ENCODE measurements at places on chromosomes 3 and 15.

- peak; percentile 12 for DNase-seq
These were observed 48.1 kb upstream of the USP3 start for GRCh38 chr15:63456258-63456657.

GRCh38 chr3:54681706-54682105, 246.2 kb downstream of the LRTM1 start:
- DNase-seq: no peak

DNA sequence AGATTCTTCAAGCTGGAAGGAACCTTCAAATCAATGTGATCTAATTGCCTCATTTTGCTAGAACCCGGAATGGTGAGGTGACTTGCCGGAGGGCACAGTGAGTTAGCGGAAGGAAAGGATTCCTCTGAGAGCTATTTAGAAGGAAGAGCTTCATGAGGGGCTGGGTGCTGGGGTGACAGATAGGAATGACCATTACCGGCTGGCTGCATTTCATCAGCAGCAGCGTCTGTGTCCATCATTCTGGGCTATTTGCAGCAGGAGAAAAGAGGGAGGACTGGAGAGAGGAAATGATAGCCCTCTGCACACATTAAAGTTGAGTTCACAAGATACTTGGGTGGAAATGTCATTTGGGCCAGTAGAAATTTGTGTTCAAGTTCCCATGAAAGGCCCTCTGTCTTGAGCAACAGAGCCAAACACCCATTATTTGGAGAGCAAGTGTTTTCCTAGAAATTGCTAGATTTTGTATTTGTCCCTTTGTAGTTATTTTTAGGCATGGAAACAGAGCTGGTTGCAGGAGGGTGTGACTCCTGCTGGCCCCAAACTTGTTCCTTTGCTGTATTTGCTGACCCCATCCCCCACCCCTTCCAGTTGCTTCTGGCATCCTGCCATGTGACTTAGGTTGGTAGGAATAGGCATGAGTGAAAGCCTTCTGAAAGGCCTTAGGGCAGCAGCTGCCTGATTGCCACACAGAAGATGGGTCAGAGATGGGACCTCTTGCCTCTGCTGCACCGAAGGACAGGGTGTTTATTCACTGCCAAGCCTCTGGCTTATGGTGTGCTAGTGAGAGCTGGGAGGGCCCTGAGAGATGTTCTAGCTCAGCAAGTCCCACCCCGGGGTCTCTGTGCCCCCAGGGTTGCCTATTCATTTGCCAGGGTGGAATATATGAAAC, 87.5 kb upstream of the PLXNA1 start:
- peak; percentile 60 for DNase-seq

- DNase-seq: no peak
These were observed 215.5 kb downstream of the NR1D2 start for GRCh38 chr3:24160424-24161095.

DNA sequence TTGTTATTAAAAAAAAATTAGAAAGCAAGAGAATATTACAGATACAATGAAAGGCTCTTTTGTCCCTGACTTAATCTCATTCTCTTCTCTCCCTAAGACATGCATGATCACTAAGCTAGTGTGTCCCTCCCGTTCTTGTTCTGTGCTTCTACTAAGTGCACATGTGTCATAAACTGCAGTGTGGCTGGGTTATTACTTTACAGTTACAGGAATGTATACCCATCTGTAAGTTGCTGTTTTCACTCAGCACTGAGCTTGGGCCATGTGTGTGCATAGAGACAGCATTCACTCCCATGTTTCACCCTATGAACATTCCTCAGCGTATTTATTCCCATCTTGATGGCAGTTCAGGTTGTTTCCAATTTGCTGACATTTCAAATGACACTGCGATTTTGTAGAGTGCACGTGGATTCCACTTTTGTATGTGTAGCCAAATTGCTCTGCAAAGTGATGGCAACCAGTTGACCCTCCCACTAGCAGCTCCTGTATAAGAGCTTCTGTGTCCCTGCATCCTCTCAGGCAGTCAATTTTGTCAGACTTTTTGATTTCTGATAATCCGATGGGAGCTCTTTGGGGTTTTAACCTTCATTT, 145.8 kb upstream of the UBE2E1 start:
- DNase-seq: peak; percentile 20

- no peak for DNase-seq
These were observed 25.4 kb downstream of the CYP19A1 start for GRCh38 chr15:51313074-51313393.

DNA sequence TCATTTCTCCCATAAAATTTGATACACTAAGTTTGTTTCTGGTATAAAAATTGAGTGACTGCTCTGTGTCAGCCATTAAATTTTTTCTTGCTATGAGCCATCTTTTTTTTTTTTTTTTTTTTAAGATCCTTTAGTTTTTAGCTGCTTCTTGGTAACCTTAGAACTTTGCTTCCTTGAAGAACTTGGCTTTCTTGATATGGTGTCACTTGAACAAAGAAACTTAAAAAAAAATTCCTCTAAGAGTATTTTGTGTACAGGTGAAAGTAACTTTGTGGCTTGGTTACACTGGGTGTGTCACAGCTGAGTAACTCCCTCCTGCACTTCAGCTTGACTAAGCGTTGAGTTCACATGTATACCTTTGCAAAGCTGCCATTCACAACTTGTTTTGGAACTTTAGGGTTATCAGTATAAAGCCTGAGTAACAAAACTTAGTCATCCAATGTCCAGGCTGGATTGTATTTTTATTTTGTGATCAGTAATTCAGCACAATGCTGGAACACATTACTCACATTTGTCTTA, 6.5 kb downstream of the CHD2 start:
- DNase-seq: peak; percentile 54

GRCh38 chr3:169362301-169362700, 301.2 kb downstream of the MECOM start:
- DNase-seq: no peak

- DNase-seq: no peak
These were observed 844 bp upstream of the UQCC5 start for GRCh38 chr3:52535411-52536111.

DNA sequence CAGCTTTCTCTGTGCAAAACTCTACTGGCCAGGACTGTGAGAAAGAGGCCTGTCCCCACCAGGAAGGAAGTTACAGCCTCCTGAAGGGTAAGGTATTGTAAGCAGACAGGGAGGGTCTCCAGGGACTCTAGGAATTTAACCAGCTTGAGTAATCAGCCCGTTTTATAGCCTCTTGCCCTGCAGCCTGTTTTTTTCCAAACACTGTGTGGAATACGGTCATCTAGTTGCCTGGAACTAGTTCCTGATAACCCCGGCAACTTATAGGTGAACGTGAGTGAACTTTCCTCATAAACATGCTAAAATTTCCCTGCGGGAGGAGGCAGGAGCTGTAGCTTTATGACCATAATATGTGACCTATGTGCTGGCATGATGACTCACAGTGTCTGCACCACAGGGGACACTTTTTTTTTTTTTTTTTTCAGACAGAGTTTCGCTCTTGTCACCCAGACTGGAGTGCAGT, 60.1 kb upstream of the DAZL start:
- no peak for DNase-seq

DNA sequence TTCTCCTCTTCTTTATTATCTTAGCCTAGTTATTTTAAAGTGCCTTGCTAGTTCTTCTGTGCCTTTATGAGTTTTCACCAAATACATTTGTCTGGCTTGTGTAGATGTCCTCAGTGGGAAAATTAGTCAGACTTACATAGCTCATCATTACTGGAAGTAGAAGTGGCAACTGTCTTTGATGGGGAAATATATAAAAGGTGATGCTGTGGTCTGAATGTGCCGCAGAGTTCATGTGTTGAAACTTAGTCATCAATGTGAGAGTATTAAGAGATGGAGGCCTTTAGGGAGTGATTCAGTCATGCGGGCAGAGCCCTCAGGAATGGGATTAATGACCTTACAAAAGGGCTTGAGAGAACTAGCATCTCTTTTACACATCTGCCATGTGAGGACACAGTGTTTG, 6.4 kb upstream of the ERICH6 start:
- DNase-seq: no peak

DNA sequence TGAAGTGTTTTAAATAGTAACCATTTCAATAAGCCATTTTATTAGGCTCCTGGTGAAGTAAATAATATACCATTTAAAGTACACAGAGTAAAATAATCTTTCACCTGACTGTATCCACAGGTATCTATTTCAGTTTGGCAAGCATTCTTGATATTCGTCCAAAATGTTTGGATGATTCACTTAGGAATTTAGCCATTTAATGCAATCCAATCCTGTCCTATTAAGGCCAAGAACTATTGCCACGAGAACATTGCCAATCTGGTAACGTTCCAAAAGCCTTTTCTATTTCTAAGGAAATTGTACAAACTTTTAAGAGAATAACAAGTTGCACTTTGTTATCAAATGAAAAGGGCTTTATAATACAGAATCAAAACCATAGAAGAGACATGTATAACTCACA, 209.8 kb upstream of the THRB start:
- DNase-seq: no peak

- DNase-seq: no peak
These were observed 1.0 kb upstream of the CEP70 start for GRCh38 chr3:138594935-138595610.

DNA sequence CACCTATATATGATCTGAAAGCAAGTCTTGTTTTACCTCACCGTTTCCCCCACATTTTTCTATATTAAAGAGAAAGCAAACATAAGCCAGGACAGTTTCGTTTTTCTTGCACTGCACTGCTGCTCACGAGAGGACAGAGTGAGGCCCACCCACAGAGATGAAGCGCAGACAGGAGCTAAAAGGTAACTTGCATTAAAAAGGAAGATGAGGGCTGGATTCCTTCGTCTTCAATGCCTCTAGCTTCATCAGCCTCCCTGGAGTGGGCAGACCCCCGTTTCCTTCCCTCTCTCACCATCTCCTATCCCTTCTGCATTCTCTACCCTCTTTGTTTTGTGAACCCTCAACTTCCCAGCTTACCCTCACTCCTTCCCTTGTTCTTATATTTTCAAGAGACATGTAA, 18.9 kb downstream of the SUMF1 start:
- DNase-seq: no peak

- peak; percentile 98 for DNase-seq
These were observed 392.0 kb upstream of the RORA start for GRCh38 chr15:61621146-61621545.

DNA sequence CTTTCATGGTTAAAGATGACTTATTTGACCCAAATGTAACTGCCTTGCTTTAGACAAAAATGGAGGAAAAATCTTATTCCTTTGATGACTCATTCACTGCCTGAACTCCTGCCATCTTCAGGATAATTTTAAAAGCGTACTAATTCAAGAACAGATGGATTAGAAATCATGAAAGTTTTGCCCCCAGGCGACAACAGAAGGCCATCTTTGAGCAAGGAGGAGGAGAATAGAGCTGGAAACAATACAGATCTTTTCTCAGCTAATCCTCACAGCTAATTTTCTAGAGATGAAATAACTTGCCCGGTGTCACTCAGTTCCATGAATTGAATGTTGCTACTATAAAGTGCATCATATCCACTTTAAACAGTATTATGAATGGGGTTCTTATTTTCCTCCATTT, 324.7 kb upstream of the RARB start:
- no peak for DNase-seq

- DNase-seq: no peak
These were observed 794.7 kb upstream of the GBE1 start for GRCh38 chr3:82556113-82556512.

GRCh38 chr15:90001683-90002427, 731 bp downstream of the ZNF710 start:
- DNase-seq: peak; percentile 55

DNA sequence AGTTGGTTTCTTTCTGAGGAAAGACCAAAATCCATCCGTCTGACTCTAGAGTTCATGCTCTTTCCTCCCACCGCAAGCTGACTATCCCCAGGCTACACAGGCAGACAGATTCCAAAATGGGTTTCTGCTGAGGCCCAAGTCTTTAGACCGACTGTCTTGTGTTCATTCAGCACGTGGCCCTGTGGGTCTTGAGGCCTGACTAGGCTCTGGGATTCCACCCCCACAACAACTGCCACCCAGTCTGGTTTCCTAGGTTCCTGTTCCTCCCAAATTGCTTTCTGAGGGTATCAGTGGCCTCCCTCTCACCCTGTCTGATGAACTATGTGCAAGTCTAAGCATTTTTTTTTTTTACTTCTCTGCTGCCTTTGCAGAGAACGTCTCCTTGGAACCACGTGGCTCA, 67.7 kb downstream of the CYP19A1 start:
- peak; percentile 7 for DNase-seq

GRCh38 chr15:34993877-34994276, 5.8 kb upstream of the ZNF770 start:
- no peak for DNase-seq

DNA sequence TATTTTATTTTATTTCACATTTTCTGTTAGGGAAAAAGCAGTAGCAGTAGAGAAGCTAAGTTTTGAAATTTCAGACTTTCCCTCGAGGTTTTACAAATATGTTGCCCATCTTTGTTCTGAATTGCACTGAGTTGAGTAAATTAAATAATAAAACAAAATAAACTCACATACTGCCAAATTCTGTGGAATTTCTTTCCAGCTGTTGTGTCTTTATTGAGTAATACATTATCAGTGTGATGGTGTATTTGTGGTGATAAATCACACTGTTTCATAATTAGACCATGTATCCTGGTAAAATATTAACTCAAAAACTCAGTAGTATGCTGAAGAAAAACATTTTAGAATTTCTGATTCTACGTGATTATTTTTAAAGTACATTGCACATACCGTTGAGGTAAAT, 592.1 kb downstream of the SI start:
- DNase-seq: no peak

- peak; percentile 94 for DNase-seq
These were observed 86.3 kb downstream of the TMEM108 start for GRCh38 chr3:133124511-133124910.

GRCh38 chr15:58758141-58758540, 8.6 kb upstream of the ADAM10 start:
- DNase-seq: peak; percentile 68

DNA sequence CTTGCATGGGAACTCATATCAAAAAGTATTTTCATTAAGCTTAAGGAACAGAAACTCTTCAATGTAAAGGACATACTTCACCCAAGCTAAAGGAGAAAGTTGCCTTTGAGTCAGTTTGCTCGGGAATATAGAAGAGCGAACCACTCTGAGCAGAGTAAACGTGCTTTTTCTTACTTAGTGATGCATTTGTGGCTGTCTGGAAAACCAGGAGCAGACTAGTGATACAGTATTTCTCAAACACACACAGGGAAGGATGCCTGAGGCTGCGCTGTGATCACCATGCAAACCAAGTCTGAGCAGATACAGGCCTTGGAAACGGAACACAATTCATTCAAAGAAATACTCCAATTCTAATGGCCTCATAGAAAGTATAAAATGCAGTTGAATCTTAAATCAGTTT, 121.0 kb upstream of the CDIN1 start:
- DNase-seq: no peak

DNA sequence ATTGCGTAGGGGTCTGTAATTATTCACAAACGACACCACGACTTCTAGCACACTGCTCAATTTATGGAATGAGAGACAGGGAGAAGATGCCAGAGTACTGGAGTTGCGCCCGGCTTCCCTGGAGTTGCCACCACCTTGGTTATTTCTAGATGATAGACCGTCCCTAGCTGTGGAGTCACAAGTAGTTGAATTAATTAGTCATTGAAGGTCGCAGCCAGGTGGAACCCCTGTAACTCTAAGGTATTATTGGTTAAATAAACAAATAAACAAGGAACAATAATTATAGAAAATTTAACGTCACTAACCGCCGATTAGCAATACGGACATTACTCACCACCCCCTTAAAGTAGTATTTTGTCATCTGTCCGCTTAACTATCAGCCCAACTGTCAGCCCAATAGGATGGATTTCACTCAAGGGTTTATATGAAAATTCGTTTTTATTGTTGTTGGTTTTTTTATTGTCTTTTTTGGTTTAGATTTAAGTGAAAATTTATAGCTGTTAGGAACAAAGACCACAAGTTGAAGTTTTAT, 911 bp upstream of the AZI2 start:
- no peak for DNase-seq

Measured in OCI-M1 (cell line).